ENCODE measurements at places on chromosomes 7 and 10. TPM values are rescaled to one million over a fixed set of nuclear protein-coding genes. Genes with fewer than 3 reads are reported as not detected.

- DNase-seq: no peak
These were observed 183.0 kb downstream of the LRRC4 start for GRCh38 chr7:127848241-127848640.

- DNase-seq: no peak
These were observed 1.9 kb downstream of the PTEN start for GRCh38 chr10:87865241-87865881.

GRCh38 chr7:80635998-80636397 is 2.4 kb upstream of the CD36 start:
- DNase-seq: no peak

DNA sequence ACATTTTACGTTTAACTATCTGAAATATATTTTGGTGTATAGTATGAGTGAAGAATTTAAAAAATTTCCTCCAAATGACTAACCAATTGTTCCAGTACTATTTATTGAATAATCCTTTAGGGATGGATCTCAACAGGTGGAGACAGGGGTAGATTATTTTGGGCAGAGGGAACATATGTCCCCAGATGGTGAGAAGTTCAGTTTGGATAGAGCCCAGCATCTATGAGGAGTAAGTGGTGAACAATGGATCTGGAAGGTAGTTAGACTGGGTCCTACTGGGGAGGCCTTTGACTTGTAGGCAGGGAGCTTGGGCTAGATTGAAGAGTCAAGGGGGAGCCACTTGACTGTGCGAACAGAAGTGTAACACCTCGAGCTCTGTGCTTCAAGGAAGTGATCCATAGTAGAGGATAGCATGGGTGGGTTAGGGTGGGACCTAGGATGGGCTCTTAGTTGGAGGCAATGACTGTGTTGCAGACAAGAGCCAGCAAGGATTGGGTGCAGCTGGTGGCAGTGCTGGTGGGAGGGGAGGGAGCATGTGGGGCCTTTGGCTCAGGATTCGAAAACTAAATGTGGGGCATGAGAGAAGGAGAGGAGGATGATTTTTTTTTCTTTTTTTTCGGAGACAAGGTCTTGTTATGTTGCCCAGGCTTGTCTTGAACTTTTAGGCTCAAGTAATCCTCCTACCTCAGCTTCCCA is 3.9 kb upstream of the PURB start:
- DNase-seq: no peak

DNA sequence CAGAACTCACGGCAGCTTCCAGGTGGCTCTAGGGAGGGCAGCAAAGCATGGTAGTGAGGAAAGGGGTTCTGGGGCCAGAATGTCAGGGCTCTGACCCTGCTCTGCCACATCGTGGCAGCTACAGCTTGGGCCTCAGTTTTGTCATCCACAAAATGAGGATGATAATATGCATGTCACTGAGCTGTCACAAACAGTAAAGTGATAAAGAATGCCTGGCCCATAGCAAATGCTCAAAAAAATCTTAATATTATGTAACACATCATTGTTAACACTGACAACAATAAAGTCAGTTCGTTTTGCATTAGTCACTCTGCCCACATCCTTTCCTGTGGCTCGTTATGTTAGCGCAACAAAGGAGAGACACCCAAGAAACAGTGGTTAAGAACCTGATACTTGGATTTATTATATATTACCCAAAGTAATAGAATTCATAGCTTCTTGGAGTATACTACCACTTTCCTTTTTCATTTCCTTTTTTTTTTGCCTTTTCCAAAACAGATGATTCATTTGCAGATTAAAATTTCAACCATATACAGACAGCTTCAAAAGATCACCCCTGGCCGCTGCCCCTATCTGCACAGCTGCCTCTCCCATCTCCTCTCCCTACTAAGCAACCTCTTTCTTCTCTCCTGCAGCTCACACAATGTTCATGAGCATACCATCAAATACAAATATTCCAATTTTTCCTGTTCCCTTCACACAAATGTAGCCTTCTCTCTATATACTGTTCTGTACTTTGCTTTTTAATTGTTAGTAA is 45.5 kb upstream of the DDC start:
- no peak for DNase-seq

DNA sequence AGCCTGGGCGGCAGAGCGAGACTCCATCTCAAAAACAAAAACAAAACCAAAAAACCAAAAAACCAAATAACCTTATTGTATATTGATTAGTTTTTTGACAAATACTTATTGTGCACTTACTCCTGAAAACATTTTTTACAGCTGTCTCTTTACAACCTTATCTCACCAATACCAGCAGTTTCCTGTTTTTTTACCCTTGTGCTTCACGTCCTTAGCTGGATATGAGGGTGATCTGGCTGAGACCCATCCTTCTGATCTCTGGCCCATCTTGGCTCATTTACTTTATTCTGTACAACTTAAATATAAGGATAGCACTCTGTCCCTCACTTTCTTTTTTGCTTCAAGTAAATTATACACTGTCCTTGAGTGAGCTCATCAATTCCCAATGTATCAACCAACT is 104.6 kb upstream of the DNAJB12 start:
- DNase-seq: no peak

DNA sequence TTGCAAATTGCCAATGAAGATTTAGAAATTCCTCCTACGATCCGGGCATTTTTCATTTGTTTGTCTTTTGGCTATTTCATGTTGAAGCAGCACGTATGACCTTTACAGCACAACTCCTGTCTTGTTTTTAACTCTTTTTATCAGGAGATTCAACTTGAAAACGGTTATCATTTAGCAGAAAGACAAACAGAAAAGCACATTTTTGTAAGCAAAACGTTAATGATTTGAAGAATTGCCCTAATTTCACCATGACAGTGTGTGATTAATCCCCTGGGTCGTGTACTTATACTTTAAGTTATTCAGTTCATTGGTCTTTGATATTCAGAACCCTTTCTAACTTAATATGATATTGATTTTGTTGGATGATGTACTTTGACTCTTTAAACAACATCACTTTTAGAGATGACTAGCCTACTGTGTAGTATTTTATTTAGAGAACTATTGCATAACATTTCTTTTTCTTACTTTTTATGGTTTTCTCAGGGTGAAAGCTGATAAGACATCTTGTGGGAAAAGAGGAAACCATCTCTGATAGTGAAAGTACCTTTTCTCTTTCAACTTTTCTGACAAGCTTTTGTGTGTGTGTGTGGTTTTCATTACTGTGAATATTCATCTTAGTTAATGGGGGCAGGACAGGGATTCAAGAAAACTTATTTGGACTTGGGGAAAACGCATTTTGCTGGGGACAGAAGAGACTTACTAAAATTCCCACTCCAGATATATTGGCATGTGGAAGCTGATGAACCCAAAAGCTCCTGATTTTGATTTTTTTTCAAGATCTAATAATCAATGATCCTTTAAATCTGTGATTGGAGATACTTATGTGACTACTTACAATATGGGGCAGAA is 8.1 kb downstream of the HHEX start:
- no peak for DNase-seq

DNA sequence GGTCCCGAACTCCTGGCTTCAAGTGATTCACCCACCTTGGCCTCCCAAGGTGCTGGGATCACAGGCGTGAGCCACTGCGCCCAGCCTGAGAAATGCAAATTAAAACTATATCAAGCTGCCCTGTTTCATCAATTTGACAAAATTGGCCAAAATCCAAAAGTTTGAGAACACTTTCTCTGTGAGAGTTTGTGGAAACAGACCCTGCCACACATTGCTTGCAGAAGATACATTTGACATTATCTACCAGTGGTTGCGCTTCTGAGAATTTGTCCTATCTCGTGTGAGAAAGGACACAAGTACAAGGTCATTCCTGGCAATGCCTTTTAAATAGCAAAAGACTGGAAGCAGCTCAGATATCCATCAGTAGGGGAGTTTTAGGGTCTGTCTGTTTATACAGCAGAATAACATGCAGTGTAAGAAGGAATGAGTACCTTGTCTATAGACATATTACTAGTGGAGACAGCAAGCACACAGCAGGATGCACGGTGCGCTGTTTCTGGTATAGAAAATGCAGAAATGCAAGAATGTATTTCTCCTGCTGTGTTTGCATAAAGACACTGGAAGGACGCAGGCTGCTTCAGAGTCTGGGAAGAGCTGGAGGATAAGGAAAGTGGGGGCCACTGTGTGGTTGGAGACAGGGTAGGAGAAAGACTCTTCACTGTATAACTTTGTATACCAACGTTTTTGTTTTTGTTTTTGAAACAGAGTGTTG is 4.3 kb downstream of the LHPP start:
- DNase-seq: no peak

GRCh38 chr10:75924309-75924902 is 493.0 kb downstream of the LRMDA start:
- no peak for DNase-seq

- no peak for DNase-seq
These were observed 206.1 kb upstream of the NPSR1 start for GRCh38 chr7:34451923-34452322.

GRCh38 chr10:89566095-89566950 is 30.9 kb upstream of the SLC16A12 start:
- no peak for DNase-seq

DNA sequence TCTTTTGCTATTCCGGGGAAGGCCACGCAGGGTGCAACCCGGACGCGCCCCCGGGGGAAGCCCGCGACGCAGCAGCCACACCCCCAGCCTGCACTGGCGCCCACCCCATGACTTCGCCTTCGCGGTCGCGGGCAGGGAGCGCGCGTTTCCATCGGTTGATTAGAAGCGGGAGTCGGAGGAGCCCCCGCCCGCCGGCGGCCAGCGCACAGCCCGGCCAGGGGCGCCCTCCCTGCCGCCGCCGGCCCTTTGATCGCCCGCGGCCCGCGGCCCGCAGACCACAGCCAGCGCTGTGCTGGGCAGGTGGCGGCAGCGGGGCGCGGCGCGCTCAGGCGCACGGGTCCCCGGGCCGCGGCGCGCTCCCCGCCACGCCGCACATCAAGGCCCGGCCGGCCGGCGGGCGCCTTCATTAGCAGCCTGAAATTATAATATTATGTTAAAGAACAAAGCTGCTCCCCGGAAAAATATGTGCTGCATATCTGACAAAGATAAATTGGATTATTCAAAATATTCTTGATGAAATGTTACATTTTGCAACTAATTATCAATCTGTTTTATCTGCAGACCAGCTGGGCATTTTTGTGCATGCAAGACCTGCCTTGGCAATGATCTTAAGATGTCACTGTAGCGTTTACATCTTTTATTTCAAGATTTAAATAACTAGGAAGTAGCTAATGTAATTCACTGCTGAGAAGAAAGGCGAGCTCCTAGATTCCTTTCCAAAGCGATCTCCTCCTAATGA is 160.7 kb upstream of the MKI67 start:
- no peak for DNase-seq

GRCh38 chr10:128121750-128122412 is 4.3 kb downstream of the MKI67 start:
- DNase-seq: no peak

GRCh38 chr7:30594048-30594539 is 584 bp upstream of the GARS1 start:
- DNase-seq: no peak

DNA sequence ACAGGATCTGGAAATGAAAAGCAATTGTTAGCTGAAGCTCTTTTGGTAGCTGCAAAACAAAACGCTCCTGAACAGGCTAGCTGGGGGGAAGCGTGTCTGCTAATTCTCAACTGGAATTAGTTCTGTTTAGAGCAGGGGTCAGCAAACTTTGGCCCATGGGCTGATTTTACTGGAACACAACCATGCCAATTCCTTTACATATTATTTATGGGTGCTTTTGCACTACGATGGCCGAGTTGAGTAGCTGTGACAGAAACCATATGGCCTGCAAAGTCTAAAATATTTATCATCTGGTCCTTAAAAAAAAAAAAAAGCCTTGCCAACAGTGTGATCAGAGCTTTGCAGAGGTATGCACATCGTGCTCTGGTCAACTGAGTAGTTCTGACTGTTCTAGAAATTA is 108.4 kb upstream of the PDLIM1 start:
- no peak for DNase-seq

GRCh38 chr10:63247771-63248170 is 114.6 kb downstream of the NRBF2 start:
- no peak for DNase-seq

Gene TRPV5
- 0.15 TPM for total RNA-seq

Gene TNPO3
- total RNA-seq: 36.6 TPM

Gene HABP2
- not detected for total RNA-seq
